ENCODE measurements at places on chromosomes 6 and 20.

GRCh38 chr20:13219327-13220193, 1.5 kb upstream of the ISM1 start:
- DNase-seq, result no peak

- DNase-seq, result no peak
Measured at GRCh38 chr6:169862043-169862891, 110.8 kb downstream of the ERMARD start.

DNA sequence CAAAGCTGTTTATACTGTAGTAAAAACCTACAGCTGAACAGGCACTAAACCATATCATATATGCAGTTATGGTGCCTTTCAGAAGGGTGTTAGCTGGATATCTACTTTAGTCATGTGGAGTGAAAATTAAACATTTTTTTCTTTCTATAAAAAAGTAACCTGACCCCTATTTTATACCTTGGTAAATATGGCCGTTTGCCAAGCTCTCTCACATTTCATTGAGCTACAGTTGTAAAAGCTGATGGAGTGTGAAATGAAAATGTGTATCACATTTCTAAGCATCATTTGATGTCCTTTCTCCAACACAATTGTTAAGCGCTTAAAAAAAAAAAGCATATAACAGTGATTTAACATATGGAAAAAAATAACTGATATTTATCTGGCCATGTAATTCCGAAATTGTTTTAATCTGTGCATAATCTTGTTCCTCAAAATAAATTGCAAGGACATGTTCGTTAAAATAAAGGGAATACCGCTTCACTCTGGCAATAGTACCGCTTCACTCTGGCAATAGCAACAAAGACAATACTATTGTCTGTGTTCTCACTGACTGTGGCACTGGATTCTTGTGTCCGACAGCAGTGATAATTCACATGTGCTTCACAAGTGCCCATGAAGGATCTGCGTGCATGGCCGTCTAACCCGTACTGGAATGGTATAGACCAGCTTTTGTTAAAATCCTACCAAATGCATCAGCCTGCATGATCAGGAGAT, 391.8 kb upstream of the SOX4 start:
- no peak for DNase-seq

GRCh38 chr6:142482974-142483373, 181.2 kb downstream of the ADGRG6 start:
- no peak for DNase-seq

DNA sequence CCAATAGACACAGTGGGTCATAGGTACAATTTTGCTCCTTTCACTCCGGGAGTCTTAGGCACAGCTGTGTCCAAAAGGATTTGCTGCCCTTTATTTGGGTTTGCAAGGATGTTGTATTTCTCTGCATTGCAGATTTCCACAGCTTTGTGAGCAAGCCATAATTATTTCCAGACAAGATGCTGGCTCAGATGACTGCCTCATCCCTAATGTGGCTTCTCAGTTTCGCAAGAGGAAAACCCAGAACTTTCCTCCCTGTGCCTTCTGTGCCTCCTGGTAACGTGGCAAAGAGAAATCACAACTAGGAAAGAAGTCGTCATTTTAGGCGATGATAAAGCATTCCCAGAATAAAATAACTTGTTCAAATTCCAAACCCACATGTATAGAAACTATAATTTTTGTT, 33.7 kb downstream of the FAM50B start:
- no peak for DNase-seq

GRCh38 chr6:152356016-152356415, 281.1 kb downstream of the SYNE1 start:
- no peak for DNase-seq

GRCh38 chr20:23508449-23509229, 17.7 kb downstream of the CST8 start:
- no peak for DNase-seq

GRCh38 chr20:4601630-4602296, 119.9 kb upstream of the PRND start:
- DNase-seq, result no peak

DNA sequence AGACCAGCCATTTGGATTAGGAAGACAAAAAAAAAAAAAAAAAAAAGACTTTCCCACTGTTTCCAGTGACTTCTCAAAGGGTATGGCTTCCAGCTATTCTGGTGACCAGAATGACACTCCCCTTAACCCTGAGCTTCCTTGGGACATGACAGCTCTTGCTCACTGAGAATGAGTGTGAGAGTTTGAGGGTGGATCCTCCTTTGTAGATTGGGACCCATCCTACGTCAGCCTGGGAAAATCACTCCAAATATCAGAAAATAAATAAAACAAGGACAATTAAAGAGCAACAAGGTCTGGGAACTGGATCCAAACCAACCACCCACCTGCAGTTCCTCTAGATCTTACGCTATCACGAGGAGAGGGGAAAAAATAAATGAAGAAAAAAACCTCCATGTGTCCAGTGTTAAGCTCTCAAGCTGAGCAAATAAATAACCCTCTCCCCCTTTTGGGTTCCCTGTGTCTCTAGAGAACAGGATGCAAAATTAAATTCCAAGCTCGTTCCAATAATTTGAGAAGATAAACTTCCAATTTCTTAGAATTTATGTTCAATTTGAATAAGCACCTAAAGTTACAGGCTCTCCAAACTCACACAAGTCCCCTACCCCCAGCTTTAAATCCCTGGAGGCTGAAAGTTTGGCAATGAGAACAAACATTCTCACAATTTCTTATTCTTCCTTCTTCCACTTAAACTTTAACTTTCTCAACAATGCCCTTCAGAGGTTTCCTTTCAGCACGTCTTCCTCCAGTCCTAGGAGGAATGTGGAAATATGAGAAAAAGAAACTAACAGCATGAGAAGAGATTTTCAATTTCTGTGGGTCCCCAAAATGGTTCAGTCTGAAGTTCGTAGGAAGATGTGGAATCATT, 170.2 kb downstream of the MTFR2 start:
- no peak for DNase-seq

GRCh38 chr20:10724449-10725173, 50.8 kb upstream of the JAG1 start:
- DNase-seq, result no peak

GRCh38 chr20:62969939-62970306, 17.4 kb downstream of the SLC17A9 start:
- DNase-seq, result no peak

DNA sequence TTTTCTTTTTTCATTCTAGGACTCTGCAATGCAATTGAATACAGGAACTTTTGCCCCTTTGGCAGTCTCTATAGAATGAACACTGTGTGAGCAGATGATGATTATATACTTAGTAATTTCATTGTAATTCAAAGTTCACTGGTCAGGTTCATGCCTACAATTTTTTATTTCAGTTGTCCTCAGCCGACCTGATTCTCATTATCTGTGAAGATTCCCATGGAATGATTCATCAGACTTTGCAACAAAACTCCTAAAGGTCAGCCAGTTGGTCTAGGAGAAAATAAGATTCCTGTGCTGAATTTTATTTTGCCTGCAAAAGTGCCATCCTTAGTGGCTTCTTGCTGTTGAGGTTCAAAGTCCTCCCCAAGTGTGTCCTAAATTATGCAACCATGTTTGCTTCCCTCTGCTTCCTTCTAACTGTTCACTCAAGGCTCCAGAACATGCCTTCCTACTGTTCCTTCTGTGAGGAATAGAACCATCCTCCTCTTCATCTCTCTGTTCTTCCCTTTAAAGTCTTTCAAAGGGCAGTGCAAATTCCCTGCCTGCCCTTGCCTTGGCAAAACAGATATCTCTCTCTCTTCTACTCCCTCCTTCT, 194.2 kb upstream of the CNR1 start:
- DNase-seq, result no peak

- no peak for DNase-seq
Measured at GRCh38 chr6:127522714-127523113, 3.6 kb upstream of the MTCL3 start.

GRCh38 chr6:113449051-113449450, 408.1 kb upstream of the MARCKS start:
- DNase-seq, result no peak

DNA sequence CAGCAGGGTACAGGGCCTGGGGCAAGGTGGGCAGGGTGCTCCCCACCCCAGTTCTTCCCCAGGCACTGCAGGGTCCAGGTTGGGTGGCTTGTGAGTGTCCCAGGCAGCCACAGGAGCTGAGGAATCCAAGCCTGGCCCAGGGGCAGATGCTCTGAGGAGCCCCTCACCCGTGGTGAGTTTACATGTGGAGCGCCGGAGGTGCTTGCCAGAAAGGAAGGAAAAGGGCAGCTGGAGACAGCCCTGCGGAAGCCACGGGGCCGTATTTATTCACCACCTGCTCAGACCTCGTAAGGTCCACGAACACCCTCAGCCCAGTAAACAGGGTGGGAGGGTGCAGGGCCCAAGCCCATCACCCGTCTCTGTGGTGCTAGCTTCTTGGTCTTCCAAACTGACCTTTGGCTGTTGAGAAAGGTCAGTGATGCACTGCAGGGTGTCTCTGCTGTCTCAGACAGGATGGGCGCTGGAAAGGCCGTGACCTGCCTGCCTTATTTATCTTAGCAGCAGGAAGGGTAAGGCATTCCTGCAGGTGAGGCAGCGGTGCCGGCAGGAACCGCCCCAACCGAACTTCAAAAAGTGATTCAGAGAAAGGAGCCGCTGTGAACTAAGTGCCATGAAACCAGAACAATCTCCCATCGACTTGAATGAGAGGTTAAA, 4.0 kb upstream of the FRMD1 start:
- no peak for DNase-seq

- DNase-seq, result no peak
Measured at GRCh38 chr6:161066511-161066910, 74.9 kb downstream of the MAP3K4 start.

- DNase-seq, result peak; percentile 38
Measured at GRCh38 chr6:158518191-158519127, 41.4 kb upstream of the TMEM181 start.

All from HL-60 (cell line).